ENCODE measurements at places on chromosomes 4 and X. TPM values are rescaled to one million over a fixed set of nuclear protein-coding genes. Genes with fewer than 3 reads are reported as not detected.

Gene SLC9B1
- total RNA-seq: 0.26 TPM

Gene CITED1
- 0.27 TPM for total RNA-seq

DNA sequence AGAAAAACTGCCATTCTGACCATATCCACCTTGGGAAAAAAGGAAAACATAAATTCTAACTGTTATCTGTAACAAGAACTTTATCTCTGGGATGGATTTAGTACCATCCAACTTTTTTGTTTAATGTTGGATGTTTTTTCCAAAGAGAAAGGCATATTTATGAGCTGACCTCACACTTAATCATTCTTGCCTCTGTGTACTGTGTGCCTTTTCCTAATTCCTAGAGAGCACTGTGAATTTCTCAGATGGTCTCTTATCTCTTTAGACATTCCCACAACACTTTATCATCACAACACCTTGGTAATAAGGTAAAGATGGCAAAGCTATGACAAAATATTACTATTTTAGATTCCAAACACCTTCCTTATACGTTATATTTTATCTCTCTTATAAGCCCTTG lies 126.2 kb downstream of the COL4A6 start:
- no peak overlapping the region for H3K4me3 ChIP-seq
- H3K36me3 ChIP-seq: no peaks in the 10 kb centered on the region
- H3K27me3 ChIP-seq: no peaks in the 10 kb centered on the region
- peaks cover 31% of the 10 kb centered on the region for H3K4me1 ChIP-seq
- DNase-seq: no peak
- H3K27ac ChIP-seq: no peak overlapping the region

- no peak overlapping the region for H3K4me3 ChIP-seq
- no peak for DNase-seq
- peaks cover 7% of the 10 kb centered on the region for H3K27me3 ChIP-seq
- H3K36me3 ChIP-seq: no peaks in the 10 kb centered on the region
- H3K27ac ChIP-seq: no peak overlapping the region
These were observed 20.3 kb downstream of the PLRG1 start for GRCh38 chr4:154529728-154530519.

DNA sequence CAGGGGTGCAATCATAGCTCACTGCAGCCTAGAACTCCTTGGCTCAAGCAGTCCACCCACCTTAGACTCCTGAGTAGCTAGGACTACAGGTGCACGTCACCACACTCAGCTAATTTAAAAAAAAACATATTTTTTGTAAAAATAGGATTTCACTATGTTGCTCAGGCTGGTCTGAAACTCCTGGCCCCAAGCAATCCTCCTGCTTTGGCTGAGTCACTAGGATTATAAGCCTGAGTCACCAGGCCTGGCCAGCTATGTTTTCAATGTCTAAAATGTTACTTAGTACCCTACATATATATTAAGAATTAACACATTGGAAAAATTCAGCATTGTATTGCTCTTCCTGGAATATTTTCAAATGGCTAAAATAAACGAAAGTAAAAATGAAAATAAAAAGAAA lies 37.5 kb downstream of the PNPLA4 start:
- H3K27me3 ChIP-seq: no peaks in the 10 kb centered on the region
- no peak overlapping the region for H3K27ac ChIP-seq
- DNase-seq: peak; percentile 26
- H3K36me3 ChIP-seq: no peaks in the 10 kb centered on the region

- no peaks in the 10 kb centered on the region for H3K36me3 ChIP-seq
- no peak overlapping the region for H3K4me3 ChIP-seq
- no peaks in the 10 kb centered on the region for H3K4me1 ChIP-seq
- H3K27ac ChIP-seq: no peak overlapping the region
- H3K27me3 ChIP-seq: no peaks in the 10 kb centered on the region
These were observed 203.4 kb downstream of the ANAPC10 start for GRCh38 chr4:144894573-144894972.

DNA sequence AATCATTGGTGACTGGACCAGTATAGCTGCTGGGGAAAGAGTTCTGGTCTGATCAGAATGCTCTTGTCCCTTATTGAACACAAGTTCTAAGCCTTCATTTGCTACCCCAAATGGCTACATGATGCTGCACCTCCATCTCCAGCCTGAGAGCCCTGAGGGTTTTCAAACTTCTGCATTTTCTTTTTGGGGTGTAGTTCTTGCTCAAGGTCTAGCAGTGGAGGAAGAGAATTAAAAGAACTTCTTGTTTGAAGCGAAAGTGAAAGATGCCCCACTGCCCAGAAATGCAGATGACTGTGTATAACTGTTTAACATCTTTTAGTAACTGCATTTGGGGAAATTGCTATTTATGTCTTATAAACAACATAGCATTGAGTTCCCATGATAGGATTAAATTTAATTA lies 38.5 kb downstream of the LAMTOR3 start:
- H3K27ac ChIP-seq: no peak overlapping the region
- H3K4me3 ChIP-seq: no peak overlapping the region
- no peaks in the 10 kb centered on the region for H3K36me3 ChIP-seq
- peaks cover 18% of the 10 kb centered on the region for H3K4me1 ChIP-seq
- no peak for DNase-seq

GRCh38 chrX:154308108-154308946 lies 12.7 kb downstream of the TKTL1 start:
- H3K27me3 ChIP-seq: peaks cover 11% of the 10 kb centered on the region
- H3K27ac ChIP-seq: no peak overlapping the region
- H3K36me3 ChIP-seq: no peaks in the 10 kb centered on the region
- DNase-seq: peak; percentile 28

Gene TAB3
- total RNA-seq: 10.6 TPM

Measured in HFFc6 (cell line).